Hindlimb muscle (tissue), 1 donor: ENCODE measurements at places on chromosomes 1 and 21. TPM values are rescaled to one million over a fixed set of nuclear protein-coding genes. Genes with fewer than 3 reads are reported as not detected.

DNA sequence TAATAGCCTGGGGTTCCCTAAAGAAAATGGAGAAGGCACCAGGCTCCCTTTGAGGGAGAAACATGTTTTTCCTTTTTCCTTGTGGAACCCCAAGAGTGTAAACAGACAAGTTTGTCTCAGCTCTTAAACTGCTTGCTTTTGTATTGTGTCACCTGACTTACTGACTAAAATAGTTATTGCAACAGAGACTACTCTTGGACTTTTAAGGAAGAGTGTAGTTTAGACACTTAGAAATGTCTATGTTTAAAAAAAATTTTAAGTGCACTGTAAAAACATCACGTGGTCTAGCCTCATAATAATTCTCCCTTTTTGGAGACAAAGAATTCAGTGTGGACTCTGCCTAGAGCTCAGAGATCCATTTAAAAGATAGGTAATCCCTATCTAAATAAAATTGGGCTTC, 141.1 kb downstream of the TRIM33 start:
- DNase-seq, result no peak

Gene FAM72B
- polyA plus RNA-seq, result 3.1 TPM

Gene FAAH
- polyA plus RNA-seq, result 26.5 TPM

GRCh38 chr21:16476056-16476825, 746.5 kb downstream of the USP25 start:
- DNase-seq, result no peak

- DNase-seq, result no peak
These were observed 105.5 kb downstream of the TNNI3K start for GRCh38 chr1:74340656-74341055.

GRCh38 chr1:36656271-36656670, 173.6 kb upstream of the CSF3R start:
- no peak for DNase-seq

- no peak for DNase-seq
These were observed 333.8 kb downstream of the NEGR1 start for GRCh38 chr1:71948561-71948960.
